ENCODE measurements at places on chromosomes 7 and 10.

DNA sequence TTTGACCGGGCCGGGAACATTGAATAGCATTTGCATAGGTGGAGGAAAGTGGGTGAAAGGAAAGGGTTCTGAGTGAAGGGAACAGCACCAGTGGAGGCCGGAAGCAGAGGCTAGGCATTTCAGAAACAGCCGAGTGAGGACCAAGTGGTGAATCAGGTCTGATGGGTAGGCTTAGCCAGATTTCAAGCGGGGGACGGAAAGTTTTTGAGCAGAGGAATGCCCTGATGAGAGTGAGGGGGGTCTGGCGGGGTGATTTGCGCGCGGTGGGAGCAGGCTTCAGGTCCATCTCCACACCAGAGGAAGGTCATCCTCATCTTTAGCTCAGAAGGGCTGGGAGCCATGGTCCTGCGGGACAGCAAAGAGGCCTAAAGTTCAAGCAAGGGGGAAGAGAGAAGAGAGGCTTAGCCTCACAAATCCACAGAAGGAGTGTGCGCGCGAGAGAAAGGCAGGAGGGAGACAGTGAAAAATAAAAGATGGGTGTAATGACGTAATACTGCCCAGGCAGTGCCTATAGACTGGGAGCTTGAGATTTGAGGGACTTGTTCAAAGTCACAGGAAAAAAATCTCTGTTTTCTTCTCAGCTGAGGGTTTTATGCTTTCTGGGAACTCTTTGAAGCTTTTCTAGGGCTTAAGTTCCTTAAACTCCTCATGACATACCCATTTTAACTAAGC lies 1.0 kb upstream of the DENND2A start:
- no peak for DNase-seq

GRCh38 chr10:100349672-100350071 lies 2.6 kb downstream of the SCD start:
- DNase-seq, result no peak

GRCh38 chr10:76001019-76001418 lies 569.6 kb downstream of the LRMDA start:
- DNase-seq, result no peak

GRCh38 chr10:30857803-30858202 lies 173.9 kb downstream of the ZNF438 start:
- no peak for DNase-seq

DNA sequence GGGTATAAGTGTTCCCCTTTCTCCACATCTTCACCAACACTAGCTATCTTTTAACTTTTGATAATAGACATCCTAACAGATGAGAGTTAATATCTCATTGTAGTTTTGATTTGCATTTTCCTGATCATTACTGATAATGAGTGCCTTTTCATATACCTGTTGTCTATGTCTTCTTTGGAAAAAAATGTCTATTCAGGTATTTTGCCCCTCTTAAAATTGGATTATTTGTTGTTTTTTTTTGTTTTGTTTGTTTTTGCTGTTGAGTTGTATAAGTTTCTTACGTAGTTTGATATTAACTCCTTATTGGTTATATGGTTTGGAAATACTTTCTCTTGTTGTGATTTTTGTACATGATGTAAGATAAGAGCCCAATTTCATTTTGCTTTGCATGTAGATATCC lies 214.7 kb downstream of the MALRD1 start:
- DNase-seq, result no peak

Data from activated CD4-positive, CD25-positive, alpha-beta regulatory T cell treated with anti-CD3 and anti-CD28 coated beads, Interleukin-2, amount 50 U/mL, for 72 hours (primary cell).